ENCODE measurements at places on chromosomes 5 and 9.

DNA sequence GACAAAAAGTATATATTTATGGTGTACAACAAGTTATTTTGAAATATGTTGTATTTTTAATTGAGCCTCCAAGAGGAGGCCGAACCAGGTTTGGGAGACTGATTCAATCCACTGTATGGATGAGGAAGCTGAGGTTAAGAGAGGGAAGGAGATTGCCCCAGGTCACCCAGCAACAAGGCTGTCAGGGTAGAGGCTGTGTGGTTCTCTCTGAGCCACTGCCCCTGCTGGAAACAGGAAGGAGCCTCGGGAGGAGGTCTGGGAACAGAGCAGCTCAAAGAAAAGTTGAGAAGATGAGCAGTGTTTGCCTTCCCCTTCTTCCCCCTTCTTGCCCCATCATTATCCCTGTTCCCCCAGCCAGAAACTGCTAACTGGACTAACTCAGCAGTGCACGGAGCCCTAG lies 6.6 kb upstream of the FAT2 start:
- no peak for DNase-seq

GRCh38 chr5:153043886-153044285 lies 446.6 kb upstream of the GRIA1 start:
- DNase-seq = no peak

DNA sequence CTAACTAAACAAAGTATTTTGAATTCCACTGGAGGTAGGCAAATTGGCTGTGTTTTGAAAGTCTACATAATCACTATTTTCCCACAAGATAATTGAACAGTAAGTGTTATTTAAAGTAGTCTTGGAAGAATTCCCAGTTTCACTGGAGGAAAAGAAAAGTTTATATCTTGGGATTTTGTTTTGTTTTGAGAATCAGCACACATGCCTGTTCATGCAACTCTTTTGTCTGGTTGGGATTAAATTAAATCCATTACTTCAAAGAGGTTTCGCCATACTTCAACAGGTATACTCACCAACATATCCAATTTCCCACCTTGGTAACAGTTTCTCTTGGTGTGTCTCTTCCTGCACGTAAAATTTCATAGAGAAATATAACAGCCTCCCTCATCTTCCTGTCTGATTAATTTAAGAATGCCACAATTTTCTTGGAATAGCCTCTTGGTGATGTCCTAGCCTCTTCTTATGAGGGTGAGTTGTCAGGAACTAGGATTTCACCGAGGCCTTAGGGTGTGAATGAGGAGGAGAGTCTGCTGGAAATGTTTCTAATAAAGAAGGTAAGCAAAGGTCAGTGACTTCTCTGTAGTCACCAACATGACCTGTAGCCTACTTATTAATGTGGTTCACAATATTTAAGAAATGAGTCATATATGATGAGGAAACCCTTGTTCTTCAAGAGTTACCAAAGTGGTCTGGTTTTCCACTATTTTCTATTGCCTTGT lies 48.1 kb downstream of the ITGA2 start:
- no peak for DNase-seq

GRCh38 chr5:108124596-108124995 lies 257.3 kb downstream of the FBXL17 start:
- no peak for DNase-seq

DNA sequence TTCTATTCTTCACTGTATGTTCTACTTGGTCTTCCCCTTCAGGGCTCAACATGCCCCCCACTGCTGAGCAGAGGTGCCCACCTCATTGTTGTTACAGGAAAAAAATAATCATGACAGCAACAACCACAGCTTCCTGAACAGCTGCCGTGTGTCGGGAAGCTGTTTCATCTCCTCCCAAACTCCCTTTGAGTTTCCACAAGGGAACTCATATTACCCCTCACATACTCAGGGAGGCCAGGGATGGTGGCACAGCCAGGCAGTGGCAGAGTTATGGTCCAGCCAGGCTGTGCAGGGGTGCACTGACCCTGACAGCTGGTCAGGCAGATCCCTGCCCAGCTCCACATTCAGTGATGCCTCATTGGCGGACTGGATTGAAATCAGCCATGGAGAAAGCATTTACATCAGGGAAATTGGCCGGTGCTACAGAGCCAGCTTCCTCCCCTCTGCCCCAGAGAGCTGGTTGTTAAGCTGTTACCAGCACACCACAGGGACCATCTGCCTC lies 37.3 kb downstream of the SARDH start:
- DNase-seq = no peak

DNA sequence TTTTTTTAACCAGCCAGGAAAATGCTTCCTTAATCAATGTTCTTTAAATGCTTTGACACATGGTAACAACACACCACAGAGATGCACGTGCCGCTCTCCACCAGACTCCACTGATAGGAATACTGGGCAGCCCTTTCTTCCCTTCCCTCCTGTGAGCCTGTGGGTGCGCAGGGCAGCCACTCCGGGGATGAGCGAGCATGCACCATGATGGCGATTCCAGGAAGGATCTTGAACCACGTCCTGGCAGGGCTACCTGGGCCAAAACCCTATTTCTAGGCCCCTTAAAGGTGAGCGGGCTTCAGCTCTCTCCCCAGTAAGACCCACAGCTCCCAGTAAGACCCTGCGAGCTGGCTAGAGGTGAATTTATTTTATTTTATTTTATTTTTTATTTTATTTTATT lies 128.2 kb downstream of the MVB12B start:
- no peak for DNase-seq

- DNase-seq = no peak
These were observed 31.7 kb upstream of the NFIB start for GRCh38 chr9:14345354-14346230.

GRCh38 chr5:83084336-83084735 lies 7.0 kb downstream of the XRCC4 start:
- DNase-seq = no peak

- no peak for DNase-seq
These were observed 103.6 kb upstream of the SAP30L start for GRCh38 chr5:154342211-154342610.

- DNase-seq = no peak
These were observed 102.5 kb upstream of the TNC start for GRCh38 chr9:115220319-115221005.

DNA sequence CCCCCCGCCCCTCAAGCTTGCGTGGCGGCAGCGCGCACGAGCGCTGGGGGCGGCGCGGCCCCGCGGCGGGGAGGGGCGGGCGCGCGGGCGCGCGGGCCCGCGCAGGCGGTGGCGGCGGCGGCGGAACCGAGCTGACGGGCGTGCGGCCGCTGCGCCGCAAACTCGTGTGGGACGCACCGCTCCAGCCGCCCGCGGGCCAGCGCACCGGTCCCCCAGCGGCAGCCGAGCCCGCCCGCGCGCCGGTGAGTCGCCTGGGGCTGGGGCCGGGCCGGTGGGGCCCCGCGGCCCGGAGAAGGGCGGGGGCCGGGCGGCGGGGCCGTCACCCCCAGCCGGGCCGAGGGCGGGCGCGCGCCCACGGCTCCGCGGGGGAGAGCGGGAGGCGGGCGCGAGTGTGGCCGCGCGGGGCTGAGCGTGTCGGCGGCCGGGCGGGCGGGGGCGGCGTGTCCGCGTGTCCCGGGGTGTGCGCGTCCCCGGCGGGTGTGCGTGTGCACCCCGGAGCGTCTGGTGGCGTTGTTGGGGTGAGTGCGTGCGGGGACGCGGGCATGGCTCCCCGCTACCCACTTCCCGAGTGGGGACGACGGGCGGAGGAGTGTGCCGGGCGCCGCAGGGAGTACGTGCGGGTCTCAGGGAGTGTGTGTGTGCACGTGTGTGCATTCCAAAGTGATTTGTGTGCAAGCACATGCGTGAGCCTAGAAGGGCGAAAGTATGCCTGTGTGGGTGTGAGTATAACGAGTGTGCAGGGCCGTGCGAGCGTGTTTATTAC lies at the start of gene NEK6:
Gene NEK6 (plus strand): TSS at position 106 of the 763 bp plus-strand sequence. CDS start 44,016 bp downstream, outside the sequence.
- peak; percentile 56 for DNase-seq

DNA sequence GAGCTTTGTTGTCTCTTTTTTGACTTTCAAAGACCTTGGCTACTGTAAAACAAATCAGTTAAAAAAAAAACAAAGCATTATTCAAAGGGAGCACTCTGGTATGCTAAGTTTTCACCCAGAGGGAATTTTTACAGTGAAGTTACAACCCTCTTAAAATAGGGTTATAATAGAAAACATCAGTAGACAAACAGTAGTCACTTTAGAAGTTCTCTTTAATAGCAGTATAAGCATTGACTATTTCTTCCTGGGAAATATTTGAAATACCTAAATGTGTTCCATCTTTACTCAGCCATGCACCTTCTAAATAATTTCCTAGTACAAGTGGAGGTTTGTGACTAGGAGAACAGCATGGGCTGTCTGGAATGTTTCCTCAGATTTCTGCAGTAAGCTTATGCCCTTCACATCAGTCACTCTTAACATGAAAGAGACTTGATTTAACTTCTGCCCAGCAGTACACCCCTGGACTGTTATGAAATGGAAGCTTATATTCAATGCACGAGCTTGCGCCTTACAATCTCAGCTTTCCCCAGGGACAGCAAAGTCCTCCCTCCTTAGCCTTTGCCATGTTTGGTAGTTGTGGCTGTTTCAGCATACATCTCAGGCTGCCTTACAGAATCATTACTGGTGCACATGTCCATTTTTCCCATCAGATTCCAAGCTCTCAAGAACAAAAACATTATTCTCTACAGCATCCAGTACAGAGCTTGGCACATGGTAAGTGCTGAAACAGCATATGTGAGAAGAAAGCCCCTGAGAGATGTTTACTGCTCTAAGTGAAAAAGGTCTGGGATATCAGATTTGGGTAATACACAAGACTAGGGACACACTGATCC lies 191.5 kb downstream of the ZNF608 start:
- DNase-seq = no peak

GRCh38 chr9:96566498-96567202 lies 53.0 kb downstream of the CDC14B start:
- peak; percentile 71 for DNase-seq

- no peak for DNase-seq
These were observed 434.5 kb downstream of the CAAP1 start for GRCh38 chr9:26458054-26458453.

- DNase-seq = no peak
These were observed 191.4 kb downstream of the TMEM167A start for GRCh38 chr5:82885627-82886389.

DNA sequence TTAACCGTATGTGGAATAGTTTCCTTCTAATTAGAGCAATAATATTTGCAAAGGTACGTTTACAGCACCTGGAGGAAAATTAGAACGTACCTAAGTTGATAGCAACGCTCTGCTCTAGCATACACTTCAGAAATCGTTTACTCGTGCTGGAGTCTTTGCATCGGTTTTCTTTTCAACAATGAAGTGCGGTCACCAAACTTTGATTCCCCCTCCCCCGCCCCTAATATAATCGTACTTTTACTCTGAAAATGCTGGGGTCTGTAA lies 506 bp downstream of the ADAMTS19 start:
- DNase-seq = no peak

GRCh38 chr9:101966691-101967090 lies 228.2 kb upstream of the GRIN3A start:
- DNase-seq = no peak

- no peak for DNase-seq
These were observed 25.9 kb downstream of the CDHR2 start for GRCh38 chr5:176575066-176575465.
